ENCODE measurements at places on chromosomes 1 and 21.

DNA sequence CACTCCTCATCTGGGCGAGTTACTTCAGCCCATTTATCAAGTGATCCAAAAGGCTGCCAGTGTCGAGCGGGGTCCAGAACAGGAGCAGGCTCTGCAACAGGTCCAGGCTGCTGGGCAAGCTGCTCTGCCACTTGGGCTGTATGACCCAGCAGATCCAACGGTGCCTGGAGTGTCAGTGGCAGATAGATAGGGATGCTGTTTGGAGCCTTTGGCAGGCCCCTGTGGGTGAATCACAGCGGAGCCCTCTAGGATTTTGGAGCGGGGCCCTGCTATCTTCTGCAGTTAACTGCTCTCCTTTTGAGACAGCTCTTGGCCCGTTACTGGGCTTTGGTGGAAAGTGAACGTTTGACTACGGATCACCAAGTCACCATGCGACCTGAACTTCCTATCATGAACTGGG, 7.5 kb downstream of the MMEL1 start:
- no peak for DNase-seq
- H3K27me3 ChIP-seq, result peaks cover 71% of the 10 kb centered on the region
- no peaks in the 10 kb centered on the region for H3K4me1 ChIP-seq
- H3K4me3 ChIP-seq, result no peak overlapping the region

- no peak for DNase-seq
- H3K4me1 ChIP-seq, result peaks cover 26% of the 10 kb centered on the region
- H3K27me3 ChIP-seq, result no peaks in the 10 kb centered on the region
- H3K4me3 ChIP-seq, result no peak overlapping the region
Observed at GRCh38 chr1:75503221-75503974, 107.5 kb downstream of the SLC44A5 start.

DNA sequence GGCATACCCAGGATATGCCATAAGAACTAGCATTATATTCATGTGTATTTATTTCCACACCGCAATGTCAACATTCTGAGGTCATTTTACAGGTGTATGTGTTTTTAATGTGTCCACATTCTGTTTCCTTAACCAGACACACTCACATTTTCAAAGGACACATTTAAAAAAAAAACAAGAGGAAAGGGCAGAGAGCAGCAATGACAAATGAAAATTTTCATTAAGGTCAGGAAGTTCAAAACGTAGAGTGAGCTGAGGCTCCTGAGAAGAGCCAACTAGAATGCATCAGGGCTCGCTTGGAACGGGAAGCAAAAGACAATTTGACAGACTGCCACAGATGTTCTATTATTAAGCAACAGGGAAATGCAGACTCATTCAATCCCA, 4.8 kb upstream of the GNPAT start:
- no peak for DNase-seq
- H3K36me3 ChIP-seq, result peaks cover 17% of the 10 kb centered on the region
- no peak overlapping the region for H3K27ac ChIP-seq
- peaks cover 9% of the 10 kb centered on the region for H3K4me1 ChIP-seq

DNA sequence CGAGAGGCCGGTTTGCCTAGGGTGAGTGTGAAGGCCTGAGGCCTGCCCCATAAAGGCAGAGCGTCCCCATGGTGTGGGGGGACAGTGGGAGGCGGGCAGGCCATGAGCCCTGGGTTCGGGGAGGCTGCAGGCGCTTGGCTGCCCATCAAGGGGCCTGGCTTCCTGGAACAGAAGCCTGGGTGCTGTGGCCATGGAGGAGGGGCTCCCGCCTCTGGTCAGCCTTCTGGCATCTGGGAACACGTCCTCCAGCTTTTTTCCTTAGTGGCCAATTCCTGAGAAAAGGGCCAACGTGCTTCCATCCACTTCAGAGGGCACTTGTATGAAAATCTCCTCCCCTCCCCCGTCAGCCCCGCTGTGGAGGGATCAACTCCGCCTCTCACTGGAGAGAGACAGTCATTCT, 58.7 kb downstream of the PRDM16 start:
- no peak for DNase-seq
- no peak overlapping the region for H3K4me3 ChIP-seq
- H3K27me3 ChIP-seq, result peaks cover 7% of the 10 kb centered on the region
- peak overlapping the region; percentile 50 for H3K27ac ChIP-seq

GRCh38 chr1:99660496-99660895, 14.6 kb downstream of the PALMD start:
- no peak overlapping the region for H3K27ac ChIP-seq
- no peaks in the 10 kb centered on the region for H3K27me3 ChIP-seq
- H3K36me3 ChIP-seq, result no peaks in the 10 kb centered on the region
- H3K4me3 ChIP-seq, result no peak overlapping the region
- DNase-seq, result no peak

- H3K4me1 ChIP-seq, result no peaks in the 10 kb centered on the region
- DNase-seq, result no peak
- no peaks in the 10 kb centered on the region for H3K36me3 ChIP-seq
Observed at GRCh38 chr1:86322241-86322640, 73.9 kb downstream of the ODF2L start.

GRCh38 chr1:71072273-71072672, 8.6 kb downstream of the ZRANB2 start:
- no peaks in the 10 kb centered on the region for H3K4me1 ChIP-seq
- H3K36me3 ChIP-seq, result peaks cover 47% of the 10 kb centered on the region
- H3K27me3 ChIP-seq, result no peaks in the 10 kb centered on the region
- no peak overlapping the region for H3K27ac ChIP-seq

- no peak overlapping the region for H3K27ac ChIP-seq
- H3K36me3 ChIP-seq, result peaks cover 47% of the 10 kb centered on the region
- DNase-seq, result no peak
Observed at GRCh38 chr1:226395753-226396152, 12.1 kb downstream of the PARP1 start.

GRCh38 chr21:34794686-34795085, 125.9 kb downstream of the CLIC6 start:
- H3K36me3 ChIP-seq, result peaks cover 15% of the 10 kb centered on the region
- no peak overlapping the region for H3K4me3 ChIP-seq

- H3K4me1 ChIP-seq, result peaks cover 33% of the 10 kb centered on the region
- peaks cover 1% of the 10 kb centered on the region for H3K36me3 ChIP-seq
- peak overlapping the region; percentile 89 for H3K4me3 ChIP-seq
- no peak for DNase-seq
- H3K27ac ChIP-seq, result peak overlapping the region; percentile 100
- H3K27me3 ChIP-seq, result no peaks in the 10 kb centered on the region
Observed at GRCh38 chr1:244971552-244972216, 107.3 kb upstream of the HNRNPU start.

DNA sequence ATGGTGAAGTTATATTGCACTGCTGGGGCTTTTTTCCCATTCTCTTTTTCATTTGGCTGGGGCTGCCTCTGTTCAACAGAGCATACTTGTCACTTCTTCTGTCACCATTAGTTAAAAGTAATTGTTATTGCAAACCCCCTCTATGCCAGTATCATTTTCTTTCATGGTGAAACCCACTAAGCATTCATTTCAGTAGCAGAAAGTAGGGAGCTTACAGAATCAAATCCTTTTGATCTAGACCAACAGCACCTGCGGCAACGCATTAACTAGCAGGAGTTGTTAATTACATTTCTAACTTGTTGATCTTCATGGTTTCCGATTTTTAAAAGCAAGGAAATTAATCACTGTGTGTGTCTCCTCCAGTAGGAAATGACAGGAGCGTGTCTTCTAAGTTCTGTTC, 15.0 kb downstream of the SMYD2 start:
- H3K27me3 ChIP-seq, result no peaks in the 10 kb centered on the region
- no peak overlapping the region for H3K4me3 ChIP-seq
- H3K27ac ChIP-seq, result no peak overlapping the region
- no peak for DNase-seq

GRCh38 chr1:183914891-183915290, 110.0 kb downstream of the RGL1 start:
- no peak overlapping the region for H3K4me3 ChIP-seq
- no peak overlapping the region for H3K27ac ChIP-seq
- H3K27me3 ChIP-seq, result no peaks in the 10 kb centered on the region
- no peak for DNase-seq
- peaks cover 55% of the 10 kb centered on the region for H3K36me3 ChIP-seq
- H3K4me1 ChIP-seq, result peaks cover 28% of the 10 kb centered on the region

DNA sequence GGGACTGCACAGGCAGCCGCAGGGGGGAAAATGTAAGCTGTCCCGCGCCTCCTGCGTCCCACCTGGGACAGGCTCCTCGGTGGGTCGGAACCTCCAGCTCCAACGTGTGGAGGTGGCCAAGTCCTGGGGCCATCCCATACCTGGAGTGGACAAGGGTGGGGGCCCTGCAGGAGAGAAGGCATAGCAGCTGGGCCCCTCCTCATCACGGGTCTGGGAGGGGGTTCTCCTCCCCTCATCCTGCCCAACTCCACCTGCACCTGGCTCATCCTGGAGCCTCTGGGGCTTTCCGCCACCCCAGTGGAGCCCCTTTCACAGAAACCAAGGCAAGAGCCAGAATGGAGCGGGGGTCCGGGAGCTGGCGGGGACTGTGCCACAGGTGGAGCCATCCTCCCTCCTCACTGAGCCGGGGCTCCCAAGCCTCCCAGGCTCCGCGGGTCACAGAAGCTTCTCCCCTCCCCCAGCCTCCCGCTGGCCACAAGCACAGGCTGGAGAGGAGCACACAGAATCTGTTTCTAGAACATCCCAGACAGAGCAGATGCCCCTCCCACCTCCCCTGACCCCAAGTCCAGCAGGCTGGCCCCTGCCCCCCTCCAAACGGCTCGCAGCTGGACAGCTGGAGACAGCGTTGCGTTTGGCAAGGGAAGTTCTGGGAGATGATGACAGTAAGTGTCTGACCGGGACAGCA, 65.8 kb downstream of the MEGF6 start:
- DNase-seq, result no peak
- no peaks in the 10 kb centered on the region for H3K27me3 ChIP-seq
- H3K36me3 ChIP-seq, result peaks cover 2% of the 10 kb centered on the region

DNA sequence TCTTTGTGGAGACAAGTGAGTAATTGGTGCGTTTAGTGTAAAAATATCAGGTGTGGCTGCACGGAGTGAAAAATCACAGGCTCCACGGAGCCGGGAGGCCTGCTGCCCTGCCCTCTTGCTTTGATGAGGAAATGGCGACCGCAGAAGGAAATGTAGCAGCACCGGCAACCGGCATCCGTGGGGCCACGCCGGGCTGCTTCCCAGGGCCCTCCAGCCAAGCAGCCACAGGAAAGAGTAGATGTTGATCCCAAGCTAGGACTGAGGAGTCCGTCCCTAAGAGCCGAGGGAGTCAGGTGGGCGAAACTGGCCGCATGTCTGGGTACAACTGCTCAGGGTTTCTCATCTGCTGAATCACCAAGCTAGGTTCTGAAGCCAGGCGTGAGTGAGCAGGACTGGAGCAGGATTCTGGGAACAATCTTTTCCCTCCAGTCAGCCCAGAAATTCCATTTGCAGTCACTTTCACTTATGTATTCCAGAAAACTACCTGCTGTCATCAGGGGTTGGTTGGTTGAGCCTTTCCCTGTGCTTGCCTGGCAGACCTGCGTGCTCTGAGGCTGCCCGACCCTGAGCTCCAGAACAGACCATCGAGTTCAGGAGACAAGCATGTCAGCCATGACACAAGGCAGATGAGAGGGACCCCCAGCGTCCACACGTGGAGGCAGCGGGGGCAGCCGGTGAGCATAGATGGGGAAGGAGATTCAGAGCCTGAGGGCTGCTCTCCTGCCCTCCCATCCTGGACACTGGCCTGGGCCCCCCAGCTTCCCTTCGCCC, 5.8 kb upstream of the ITGB2 start:
- H3K27me3 ChIP-seq, result peaks cover 70% of the 10 kb centered on the region
- no peak for DNase-seq
- peaks cover 24% of the 10 kb centered on the region for H3K4me1 ChIP-seq
- H3K4me3 ChIP-seq, result no peak overlapping the region
- no peak overlapping the region for H3K27ac ChIP-seq
